ENCODE measurements at places on chromosomes 4 and X.

DNA sequence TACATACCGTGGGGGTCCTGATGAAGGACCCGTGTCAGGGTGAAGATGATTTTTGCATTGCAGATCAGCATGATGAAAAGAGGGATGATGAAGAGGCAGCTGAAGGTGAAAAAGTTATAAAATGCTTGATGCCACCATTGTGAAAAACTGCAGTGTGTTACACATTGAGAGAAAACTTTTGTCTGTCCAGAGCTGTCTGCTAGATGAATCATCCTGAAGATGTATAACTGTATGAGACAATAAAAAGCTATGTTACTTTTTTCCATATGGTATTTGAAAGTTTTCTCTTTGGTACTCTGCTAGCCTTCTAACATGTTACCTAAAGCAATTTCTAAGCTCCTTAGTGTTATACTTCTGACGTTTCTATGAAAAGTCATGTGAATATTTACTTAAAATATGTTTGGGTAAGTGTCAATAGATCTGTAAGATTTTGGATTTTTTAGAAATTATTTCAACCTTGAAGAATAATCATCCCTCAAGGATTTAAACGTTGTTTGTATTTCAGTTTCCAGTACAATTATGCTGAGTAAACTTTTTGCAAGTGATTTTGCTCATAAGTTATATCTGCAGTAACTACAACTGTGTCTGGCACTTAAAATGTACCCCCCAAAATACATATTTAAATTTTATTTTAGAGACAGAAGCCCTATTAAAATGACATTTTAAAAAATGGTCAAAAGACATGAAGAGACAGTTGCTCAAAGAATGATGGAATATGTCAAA lies 9.5 kb downstream of the GNRHR start:
- no peak for DNase-seq

- no peak for DNase-seq
Observed at GRCh38 chr4:185358959-185359358, 36.8 kb downstream of the LRP2BP start.

DNA sequence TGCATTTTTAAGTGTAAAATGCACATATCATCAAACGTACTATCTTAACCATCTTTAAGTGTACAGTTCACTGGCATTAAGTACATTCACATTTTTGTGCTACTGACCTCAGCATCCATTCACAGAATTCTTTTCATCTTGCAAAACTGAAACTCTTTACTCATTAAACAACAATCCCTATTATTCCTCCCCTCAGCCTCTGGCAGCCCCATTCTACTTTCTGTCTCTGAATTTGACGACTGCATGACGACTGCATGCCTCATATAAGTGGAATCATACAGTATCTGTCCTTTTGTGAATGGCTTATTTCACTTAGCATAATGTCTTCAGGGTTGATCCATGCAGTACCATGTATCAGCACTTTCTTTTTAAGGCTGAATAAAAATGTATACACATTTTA lies 38.7 kb downstream of the CNKSR2 start:
- DNase-seq, result no peak

- DNase-seq, result no peak
Observed at GRCh38 chrX:133189195-133189594, 29.0 kb downstream of the TFDP3 start.

- no peak for DNase-seq
Observed at GRCh38 chr4:42767669-42768068, 110.8 kb upstream of the ATP8A1 start.

DNA sequence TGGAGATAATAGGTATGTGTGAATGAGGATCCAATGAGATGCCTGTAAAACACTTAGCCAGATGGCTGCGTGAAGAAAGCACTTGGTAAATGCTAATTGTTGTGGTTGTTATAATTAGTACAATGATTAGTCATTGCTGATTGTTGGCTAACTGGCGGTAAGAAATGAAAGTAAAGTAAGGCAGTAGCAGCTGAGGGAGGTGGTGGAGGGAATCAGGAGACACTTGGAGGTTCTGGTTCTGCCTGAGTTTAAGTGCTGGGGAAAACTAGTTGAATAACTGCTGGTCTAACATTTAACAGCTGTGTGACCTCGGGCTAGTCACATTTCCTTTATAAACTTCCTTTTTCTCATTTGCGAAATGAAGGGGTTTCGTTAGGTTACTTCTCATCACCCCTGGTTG lies 30.9 kb downstream of the CD38 start:
- DNase-seq, result no peak

GRCh38 chr4:136741468-136741867 lies 790.8 kb downstream of the PCDH18 start:
- DNase-seq, result no peak

- no peak for DNase-seq
Observed at GRCh38 chr4:102308032-102308799, 37.1 kb downstream of the SLC39A8 start.

DNA sequence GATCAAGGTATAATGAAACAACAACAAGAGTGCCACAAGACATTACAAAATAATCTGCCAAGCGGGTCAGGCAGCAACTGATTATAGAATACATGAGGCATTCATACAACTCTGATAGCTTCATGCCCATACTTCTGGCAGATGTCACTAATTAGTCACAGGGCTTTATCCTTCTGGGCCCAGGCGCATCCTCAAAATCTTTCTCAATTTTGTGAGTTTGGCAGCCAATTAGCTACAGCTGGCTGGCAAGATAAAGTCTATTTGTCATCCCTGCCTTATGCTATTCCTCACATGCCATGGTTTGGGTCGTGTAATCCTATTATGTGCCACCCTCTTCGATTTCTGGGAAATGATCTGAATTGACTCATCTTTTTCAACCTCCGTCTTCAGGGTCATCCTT lies 254.3 kb downstream of the PACRGL start:
- DNase-seq, result no peak

DNA sequence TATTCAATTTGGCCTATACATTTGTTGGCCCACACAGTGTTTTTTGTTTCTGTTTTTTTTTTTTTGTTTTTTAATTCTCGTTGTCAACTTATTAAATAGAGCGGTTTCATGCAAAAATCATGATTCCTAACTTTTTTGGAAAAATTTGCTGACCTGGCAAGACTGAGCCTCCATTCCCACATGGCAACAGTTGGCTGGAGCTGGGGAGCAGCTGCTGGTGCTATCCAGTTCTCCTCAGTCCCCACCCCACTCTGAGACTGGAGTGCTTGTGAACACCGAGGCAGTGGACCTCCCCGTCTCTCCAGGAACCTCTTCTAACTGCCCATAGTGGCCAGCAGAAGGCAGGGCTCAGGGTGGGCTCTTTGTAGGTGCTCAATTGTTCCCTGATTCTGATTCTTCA lies 95.7 kb upstream of the OTUD4 start:
- no peak for DNase-seq

- no peak for DNase-seq
Observed at GRCh38 chr4:121397941-121398601, 17.3 kb upstream of the QRFPR start.

DNA sequence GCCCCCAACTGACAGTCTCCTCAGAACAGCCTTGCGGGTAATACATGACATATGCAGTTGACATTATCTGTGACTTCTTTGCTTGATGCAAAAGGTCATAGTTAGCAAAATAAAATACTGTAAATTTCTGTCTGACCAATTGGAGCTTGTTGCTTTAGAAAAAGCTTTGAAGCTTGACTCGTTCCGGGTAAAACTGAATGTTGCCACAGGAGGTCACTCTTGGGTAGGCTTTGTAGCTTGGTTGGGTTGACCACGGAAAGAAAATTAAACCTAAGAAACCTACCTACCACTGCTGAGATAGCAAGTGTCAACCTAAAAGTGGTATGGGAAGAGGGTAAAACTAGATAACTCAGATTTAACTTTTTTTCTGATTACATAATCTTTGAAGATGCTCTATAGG lies 23.2 kb downstream of the PRPS2 start:
- DNase-seq, result no peak

DNA sequence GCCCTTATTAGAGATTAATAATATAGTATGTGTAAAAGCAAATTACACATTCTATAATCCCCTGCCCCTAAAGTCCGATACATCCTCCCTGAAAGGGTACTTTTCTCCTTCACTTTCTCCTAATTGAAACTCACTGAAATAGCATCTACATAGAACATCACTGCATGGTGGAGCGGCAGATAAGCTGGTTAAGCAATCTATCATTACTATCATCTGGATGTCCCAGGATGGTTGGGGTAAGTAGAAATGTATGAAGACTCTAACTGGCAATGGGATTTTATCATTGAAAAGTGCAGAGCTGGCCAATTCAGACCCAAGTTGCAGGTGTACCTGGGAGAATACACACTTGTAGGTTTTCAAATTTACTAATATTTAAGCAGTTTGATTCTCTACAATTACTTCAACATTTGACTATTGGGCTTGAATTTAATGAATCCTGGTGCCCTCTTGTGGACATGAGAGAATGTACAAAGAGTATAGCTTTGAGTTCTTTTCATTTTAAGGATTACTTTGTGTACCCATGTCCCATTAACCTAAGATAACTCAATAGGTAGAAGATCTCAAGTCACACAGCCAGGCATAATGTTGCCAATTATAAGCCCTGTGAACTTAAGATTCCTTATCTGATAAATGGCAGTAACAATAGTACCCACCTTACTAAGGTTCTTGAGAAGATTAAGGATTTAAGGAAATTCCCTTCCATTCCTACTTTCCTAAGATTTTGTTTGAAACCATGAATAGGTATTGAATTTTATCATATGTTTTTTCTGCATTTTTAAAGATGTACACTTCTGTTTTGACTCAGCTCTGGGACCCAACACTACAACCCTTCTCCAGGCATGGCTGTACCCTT lies 69.8 kb downstream of the SHROOM3 start:
- DNase-seq, result no peak

DNA sequence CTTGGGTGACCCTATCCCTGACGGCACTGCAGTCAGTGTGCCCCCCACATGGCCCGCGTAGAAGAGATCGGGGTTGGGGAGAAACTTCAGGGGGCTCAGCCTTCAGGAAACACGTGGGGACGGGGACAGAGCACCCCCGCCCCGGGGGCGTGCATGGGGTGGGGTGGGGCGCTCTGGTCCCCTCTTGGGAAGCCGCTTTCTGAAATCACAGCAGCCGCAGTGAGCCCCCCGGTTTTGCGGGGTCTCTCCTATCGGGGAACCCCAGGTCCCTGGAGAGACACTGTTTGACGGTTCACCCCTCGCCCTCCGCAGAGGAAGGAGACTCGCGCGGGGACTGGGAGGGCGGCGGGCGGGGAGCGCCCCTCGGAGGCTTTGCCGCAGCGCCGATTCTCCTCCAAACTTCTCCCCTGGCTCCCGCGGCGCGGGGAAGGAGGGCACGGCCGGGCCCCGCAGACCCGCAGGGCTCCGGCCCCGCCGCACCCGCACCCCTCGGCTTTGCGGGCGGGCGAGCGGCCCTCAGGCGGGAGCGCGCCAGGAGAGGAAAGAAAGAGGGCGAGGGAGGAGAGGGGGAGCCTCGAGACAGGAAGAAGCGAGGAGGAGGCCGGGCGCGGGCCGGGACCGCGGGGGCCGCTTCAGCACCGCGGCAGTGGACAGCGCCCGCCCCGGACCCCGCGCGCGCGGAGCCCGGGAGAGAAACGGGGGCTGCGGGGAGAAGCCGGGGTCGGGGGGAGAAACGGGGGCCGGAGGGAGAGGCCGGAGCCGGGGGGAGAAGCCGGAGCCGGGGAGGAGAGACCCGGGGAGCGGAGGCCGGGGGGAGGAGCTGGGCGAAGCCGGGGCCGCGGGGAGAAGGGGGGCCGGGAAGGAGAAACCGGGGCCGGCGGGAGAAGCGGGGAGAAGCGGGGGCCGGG lies 612 bp downstream of the CPLX1 start:
- DNase-seq, result no peak

GRCh38 chr4:25792200-25792791 lies 70.5 kb downstream of the SEL1L3 start:
- DNase-seq, result no peak

DNA sequence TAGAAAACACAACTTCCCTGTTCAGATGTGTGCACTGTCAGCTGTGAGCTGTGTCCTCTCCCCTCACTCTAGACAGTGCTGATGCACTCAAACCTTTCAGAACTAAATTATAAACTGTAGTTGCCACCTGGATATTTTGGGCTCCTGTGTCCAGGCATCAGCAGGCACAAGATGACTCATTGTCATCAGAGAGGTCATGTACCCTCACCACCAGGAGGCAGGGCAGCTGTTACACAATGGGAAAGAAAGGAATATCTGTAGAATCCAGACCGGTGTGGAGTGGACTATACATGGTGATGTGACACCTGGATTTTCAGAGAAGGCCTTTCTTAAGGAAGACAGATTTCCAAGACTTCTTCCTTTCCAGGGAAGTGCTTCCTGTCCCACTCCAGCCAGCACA lies 854.4 kb upstream of the AGA start:
- no peak for DNase-seq

DNA sequence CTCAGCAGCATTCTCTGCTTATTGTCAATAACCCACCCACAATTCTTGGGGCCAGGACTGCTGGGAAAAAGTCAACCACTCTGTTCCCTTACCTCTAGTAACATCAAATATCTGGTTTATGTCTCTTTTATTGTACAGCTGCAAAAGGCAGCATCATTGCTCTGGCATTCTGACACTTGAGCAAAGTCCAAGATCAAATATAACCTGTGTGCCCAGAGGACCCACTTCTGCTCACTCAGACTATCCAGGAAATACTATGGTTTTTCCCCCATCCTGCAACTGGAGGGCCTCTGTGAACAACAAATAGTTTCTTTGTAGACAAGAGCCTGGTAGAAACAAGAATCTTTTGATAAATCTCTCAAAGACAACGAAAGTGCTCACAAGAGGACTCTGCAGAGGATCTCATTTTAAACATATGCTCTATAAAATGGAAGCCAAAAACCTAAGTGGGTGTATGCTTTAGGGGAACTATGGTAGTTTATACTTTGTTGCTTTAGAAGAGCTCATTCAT lies 154.7 kb downstream of the RAB28 start:
- no peak for DNase-seq

- no peak for DNase-seq
Observed at GRCh38 chr4:110623718-110624397, 981 bp upstream of the PITX2 start.

DNA sequence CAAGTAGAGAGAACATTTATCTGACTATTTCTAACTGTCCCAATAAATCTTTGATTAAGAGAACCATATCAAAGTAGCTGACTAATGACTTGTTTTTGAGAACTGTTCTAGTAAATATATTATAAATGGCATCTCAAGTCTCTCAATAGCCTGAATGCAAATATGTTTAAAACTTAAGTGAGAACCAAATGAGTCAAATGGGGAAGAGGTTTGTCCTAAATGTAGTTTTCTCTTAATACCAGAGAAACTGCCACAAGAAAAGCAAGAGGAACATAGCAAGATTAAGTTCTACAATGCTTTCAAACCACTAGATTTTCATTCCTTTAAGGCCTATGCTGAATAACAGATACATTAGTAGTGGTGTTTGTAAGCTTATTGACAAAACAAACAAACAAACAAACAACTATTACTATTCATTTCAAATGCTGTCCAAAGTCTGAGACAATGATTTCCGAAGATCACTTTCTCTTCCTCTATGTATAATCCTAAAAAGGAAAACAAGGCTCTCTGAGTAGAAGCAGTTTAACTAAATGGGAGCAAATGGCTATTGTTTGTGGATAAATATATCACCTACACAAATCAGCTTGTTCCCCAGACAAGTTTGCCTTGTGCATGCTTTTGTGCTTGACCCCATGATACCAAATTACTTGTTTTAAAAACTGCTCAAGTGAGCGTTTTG lies 408.4 kb upstream of the EMCN start:
- no peak for DNase-seq

- DNase-seq, result no peak
Observed at GRCh38 chr4:5409237-5409636, 299.1 kb downstream of the EVC2 start.
